Naive thymus-derived CD4-positive, alpha-beta T cell (primary cell): ENCODE measurements at places on chromosomes 3 and 15.

GRCh38 chr3:23501201-23501802 lies 298.2 kb downstream of the UBE2E2 start:
- DNase-seq, result no peak

DNA sequence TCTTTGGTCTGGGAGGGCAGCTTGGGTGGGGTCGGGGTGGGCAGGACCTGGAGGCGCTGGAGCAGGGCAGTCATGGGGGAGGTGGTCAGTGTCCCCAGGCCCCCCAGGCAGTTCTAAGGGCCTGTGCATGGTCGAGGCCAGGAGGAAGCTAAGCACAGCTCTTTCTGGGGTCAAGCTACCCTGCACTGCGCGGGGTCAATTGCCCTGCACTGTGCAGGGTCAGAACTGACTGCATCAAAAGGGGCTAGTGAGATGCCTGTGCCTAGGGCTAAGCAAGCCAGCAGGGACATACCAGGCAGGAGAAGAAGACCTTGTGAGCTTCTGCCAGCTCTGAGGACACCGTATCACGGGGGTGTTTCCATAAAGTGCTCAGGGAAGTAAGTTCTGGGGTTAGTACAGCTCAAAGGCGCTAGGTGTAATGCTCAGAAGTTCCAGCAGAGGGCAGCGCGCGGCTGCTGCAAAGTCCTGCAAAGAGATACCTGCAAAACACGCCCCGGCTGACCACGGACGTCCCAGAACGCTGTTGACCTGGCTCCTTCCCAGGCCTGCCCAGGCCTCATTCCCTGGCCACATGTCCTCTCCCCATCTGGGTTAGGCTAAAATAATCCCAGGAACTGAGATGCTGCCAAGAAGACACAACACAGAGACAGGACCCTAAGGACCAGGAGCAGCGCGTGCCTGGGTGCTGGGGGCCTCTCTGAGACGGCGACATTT lies 18.8 kb upstream of the IQSEC1 start:
- peak; percentile 67 for DNase-seq

GRCh38 chr15:51830276-51830806 lies 888 bp downstream of the TMOD3 start:
- DNase-seq, result peak; percentile 11

DNA sequence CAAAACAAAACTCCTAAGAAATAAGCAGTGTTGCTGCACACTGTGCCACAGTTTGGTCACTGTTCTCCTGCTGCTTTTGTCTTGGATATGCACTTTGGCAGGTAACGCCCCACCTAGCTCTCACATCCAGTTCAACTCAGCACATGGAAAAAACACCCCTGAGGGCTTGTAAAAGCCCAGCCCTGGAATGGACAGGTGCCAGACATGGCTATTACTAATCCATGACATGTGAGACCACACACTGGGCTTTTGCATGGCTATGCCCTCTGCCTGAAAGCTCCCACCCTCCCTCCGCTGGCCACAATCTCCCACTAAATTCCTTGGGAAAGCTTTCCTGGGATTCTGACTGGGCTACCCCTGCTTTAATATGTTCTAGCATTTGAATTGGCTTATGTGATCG lies 24.7 kb upstream of the ZBED2 start:
- DNase-seq, result no peak

DNA sequence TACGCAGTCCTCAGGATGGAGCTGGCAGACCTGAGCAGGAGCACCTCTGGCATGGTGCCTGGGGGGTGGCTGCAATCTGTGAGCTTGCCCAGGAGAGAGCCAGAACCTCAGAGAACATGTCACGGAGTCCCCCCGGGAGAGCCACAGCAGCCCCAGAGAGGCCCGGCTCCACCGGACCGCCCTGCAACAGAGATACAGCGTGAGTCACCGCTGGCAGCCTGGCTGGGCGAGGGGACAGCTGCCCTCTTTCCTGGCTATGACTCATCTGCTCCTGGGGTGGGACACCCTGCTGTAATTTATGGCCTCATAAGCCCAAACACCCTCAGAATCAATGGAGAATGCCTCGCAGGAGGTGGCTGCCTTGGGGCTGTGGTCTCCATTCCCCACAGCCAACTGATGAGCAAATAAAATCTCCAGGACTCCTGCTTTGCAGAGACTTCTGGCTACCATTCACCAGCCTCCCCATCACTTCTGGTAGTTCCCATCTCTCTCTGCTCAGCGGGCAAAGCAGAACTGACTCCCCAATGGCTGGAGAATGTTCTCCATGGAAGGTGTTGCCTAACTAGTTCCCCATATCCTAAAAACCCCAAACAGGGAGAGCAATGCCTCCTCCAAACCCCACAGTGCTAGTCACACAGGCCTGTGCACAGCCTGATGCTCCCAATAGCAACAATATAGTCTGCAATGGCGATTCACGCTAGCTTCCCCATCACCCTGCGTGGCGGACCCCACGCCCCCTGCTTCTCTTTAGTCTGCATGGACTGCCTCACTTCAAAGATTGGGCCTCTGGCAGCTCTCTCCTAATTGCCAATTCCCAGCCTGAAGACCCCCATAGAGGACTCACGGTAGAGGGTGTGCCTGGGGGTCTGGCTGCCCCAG lies 21.6 kb downstream of the ACSBG1 start:
- no peak for DNase-seq

DNA sequence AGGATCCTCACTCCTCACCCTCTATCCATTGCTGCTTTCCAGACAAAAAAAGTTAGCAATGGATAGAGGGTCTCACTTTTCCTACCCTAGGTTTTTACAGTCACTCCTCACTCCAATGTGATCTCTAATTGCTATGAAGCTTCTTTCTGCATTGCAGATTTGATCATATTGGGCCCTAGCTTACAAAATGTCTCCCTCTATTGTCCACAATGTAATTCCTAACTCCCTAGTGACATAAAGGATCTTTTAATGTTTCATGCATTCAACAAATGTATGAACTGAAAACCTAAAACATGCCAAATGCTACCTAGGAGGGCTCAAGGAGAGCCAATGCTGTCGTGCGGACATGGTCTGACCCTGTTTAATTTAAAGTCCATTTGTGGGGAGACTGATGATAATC lies 234.8 kb downstream of the CADM2 start:
- no peak for DNase-seq

DNA sequence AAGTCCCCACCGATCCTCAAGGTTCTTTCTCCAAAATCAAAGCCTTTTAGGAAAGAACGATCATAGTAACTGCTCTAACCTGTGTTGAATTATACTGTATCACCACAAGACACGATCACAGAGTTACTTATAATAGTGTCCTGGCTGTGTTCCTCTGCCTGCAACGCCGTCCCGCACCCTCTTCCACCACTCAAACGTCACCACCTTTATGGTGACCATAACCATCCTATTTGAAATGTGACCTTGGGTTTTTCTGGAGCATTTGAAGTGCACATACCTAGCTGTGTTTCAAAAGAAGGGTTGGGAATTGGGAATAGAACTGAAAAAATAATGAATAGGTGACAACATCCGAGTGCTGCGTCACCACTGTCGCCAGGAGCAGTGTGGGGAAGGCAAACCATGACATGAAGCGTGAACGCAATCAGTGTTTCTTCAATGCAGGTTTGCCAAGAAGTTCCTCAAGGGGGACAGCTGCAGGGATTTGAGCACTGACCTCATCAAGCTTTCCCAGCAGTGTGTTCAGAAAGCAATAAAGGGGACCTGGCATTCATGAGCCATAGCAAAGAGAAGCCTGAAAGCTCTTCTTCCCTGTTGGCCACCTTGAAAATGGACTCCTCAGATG lies 769 bp upstream of the SELENOS start:
- no peak for DNase-seq

DNA sequence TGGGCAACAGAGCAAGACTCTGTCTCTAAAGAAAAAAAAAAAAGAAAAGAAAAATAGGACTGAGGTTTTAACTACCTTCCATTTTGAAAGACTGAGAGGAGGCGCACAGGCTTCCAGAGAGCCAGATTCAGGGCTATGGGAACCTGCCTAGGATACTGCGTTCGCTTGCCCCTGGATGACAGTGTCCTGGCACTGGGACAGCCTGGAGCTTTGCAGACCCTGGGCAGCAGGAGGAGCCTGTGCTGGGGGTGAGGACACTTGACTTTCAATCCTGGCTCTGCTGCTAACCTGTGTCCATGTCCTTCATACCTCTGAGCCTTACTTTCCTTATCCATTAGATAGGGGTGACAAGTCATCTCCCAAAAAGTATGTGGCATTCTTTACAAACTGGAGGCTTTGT lies 31.2 kb downstream of the CD276 start:
- DNase-seq, result no peak

GRCh38 chr15:74835312-74835823 lies 7.6 kb downstream of the ULK3 start:
- DNase-seq, result peak; percentile 14

DNA sequence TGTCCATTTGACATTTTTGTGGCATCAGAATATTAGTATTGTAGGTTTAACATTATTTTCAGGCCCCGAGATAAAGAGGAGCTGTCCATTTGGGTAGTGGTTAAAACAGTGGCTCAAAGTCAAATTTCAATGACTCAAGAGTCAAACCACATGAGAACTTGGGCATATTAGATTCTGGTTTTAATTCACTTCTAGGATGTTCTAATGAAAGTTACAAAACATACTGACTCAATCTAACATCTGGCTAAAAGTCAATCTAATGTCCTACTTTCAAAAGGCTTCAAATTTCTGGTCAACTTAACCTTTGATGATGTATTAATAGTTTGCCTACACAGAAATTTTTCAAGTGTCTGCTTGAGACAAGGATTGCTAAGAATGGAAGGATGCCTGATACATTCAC lies 112.4 kb downstream of the ABI3BP start:
- DNase-seq, result no peak
